ENCODE measurements at places on chromosomes 13 and 19.

DNA sequence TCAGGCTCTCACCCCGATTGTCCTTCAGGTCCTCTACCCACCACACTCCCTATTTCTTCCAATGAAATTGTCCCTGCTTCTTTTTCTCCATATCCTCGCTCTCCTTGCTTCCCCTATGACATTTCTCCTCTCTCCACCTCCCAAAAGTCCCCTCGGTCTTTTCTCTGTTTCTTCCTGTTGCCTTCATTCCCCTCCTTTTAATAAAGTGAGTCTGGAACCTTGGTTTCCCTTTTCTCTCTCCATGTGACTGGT lies 676 bp upstream of the ZNF574 start:
- no peak for DNase-seq

DNA sequence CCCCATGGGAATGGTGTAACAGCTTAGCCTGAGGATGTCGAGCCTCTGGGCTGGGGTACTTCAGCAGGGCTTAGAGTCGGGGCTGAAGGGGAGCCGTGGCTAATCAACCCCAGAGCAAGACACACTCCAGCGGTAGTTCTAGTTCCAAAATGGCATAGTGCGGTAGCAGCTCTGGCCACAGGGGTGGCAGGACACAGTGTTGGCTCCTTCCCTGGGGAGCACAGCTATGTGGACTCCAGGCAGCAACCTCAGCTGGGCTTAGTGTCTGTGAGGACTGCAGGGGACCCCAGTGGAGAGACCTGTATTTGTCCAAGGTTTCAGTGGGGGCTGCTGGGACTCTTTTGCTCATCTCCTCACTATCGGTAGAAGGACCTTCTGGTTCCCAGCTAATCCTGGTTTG lies 70.8 kb upstream of the PCDH20 start:
- DNase-seq, result no peak

DNA sequence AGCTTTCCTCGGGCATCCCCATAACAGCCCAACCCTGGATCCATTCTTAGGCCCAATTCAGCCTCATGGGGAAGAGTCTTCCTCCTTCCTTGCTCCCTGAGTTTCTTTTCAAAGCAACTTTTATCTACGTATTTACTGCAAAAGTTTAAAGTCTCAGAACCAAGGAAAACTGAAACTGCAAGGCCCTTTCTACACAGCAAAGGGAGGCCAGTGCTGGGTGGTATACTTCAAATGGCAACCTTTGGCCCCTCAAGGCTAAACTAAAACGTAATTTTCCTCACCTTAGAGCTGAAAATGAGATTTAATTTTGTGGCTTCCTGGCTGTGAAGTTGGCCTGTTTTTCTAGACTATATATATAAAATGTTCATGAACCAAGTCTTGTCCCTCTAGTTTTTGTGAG lies 5.6 kb downstream of the CDX2 start:
- no peak for DNase-seq

- DNase-seq, result no peak
Observed at GRCh38 chr19:10815969-10816644, 19.9 kb downstream of the TMED1 start.

DNA sequence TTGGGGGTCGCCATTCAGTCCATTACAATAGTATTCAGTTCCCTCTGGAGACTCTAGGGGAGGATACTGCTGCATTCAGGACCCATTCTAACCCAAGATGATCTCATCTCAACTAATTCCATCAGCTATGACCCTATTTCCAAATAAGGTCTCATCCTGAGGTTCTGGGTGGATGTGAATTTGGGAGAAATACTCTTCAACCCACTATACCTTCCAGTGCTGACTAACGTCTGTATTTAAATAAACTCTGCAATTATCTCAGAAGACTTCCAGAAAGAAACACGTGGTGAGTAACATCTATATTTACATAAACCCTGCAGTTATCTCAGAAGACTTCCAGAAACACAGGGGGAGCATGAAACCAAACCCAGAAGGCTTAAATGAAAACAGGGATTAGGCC lies 1300.7 kb downstream of the PCDH9 start:
- DNase-seq, result no peak

DNA sequence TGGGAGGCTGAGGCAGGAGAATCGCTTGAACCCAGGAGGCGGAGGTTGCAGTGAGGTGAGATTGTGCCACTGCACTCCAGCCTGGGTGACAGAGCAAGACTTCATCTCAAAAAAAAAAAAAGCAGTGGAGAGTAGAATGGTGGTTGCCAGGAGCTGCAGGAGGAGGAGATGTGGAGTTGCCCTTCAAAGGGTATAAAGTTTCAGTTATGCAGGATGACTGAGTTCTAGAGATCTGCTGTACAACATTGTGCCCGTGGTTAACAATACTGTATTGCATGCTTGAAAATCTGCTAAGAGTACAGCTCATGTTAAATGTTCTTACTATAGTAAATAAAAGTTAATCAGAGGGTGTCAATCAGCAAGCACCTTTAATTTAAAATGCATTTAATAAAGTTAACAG lies 28.4 kb upstream of the LATS2 start:
- DNase-seq, result no peak

DNA sequence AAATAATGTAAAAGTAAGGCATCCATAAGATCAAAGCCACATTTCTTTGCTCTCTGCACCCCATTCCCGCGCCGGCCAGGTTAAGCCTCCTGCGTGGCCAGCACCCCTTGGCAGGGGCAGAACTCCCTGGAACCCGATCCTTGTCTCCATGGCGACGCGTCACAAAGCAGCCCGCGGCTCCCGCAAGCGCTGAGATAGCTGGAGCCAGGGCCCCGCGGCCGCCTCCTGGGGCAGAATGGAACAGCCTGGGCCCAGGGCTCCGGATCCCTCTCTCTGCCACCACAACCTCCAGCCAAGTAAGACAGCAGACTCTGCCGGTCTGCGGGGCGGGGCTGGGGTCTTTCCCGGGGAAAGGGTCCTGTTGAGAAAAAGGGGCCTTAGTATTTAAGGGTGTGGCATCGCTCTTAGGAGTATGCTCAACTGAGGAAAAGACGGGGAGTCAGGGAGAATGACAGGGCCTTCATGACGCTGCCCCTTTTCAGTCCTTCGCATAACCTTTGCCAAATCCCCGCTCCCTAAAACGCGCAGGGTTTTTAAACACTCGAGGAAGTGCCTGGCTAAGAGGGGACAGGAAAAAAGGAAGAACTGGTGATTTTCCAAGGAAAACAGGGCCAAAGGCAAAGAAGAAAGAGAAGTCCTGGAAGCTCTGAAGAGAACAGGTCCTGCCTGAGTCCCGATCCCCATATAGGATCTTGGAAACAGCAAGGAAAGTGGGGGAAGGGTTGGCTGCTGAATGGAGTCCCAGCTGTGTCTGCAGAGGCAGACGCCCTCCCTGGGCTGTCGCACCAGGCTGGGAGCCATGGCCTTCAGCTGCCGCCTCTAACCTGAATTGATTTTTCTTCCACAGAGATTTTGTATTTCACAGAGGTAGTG lies at the start of gene TEX26:
TEX26 (plus strand) TSS at position 176 of the 873 bp plus-strand sequence; CDS start at position 236, 60 bp downstream.
- DNase-seq, result no peak

- no peak for DNase-seq
Observed at GRCh38 chr13:106104281-106104901, 431.1 kb downstream of the EFNB2 start.

- DNase-seq, result no peak
Observed at GRCh38 chr19:22526661-22527272, 104.6 kb upstream of the ZNF98 start.

DNA sequence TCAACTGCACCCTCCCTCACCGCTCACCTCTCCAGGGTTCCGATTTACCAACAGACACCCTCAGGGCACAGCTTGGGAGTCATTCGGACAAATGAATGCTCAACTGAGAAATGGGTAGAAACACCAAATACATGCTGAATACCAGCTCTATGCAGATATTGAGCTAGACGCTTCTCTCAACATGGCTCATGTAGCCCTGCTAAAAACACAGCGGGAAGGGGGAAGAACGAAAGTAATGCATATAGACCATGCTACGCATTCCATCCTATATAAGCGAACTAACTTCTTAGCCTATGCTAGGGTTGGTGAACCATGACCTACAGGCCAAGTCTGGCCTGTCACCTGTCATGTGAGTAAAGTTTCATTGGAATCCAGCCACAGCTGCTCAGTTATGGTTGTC lies 304.0 kb downstream of the UQCRFS1 start:
- no peak for DNase-seq

- no peak for DNase-seq
Observed at GRCh38 chr19:9932835-9933234, 3.5 kb downstream of the OLFM2 start.

DNA sequence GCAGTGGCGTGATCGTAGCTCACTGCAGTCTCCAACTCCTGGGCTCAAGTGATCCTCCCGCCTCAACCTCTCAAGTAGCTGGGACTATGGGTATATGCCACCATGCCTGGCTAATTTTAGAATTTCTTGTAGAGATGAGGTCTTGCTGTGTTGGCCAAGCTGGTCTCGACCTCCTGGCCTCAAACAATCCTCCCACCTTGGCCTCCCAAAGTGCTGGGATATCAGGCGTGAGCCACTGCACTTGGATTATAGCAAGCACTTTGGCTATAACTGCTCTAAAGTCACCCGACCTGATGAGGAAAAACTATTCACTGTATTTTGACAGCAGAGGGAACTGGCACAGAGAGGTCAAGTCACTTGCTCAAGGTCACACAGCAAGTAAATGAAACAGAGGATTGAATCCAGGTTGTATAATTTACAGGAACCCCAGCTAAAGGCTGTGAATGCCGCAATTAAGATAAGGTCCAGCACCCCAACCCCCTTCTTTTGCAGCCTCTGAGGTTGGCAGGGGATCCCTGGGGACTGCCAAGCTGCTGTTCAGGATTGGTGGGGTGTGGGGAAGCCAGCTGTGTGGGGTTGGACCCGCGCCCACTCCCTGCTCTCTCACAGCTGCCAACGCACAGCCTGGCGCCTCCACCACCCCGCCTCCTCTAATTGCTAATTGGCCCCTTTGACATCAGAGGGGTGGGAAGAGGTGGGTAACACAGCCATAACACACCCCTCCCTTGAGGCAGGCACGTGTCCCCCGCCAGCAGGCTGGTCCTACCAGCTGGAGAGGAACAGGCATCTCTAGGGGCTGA lies 6.0 kb downstream of the TMIGD2 start:
- DNase-seq, result peak; percentile 52

DNA sequence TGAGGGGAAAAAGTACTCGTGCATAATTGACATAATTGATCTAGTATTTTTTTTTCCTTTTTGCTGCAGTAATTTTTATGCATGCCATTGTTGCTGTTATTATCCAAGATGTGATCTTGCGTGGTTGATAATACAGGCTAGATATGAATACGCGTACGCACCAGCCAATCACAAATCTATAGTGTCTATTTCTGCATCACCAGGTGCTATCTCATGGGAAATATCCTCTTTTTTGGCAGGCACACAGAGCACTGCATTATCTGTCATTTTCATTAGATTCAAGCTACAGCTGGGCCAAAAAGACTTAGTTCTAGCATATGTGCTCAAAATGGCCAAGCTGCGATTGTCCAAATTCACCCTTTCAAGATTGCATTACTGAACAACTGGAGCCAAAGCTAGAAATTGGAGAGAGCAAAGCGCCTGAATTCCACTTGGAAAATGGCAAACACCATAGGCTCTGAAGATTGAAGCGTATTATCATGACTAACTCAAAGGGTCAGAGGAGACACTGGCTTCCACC lies 181.1 kb downstream of the TSHZ3 start:
- DNase-seq, result no peak

GRCh38 chr19:14189415-14189814 lies 16.6 kb downstream of the ADGRL1 start:
- DNase-seq, result no peak

GRCh38 chr19:16520986-16521624 lies 21.1 kb downstream of the CHERP start:
- DNase-seq, result no peak

DNA sequence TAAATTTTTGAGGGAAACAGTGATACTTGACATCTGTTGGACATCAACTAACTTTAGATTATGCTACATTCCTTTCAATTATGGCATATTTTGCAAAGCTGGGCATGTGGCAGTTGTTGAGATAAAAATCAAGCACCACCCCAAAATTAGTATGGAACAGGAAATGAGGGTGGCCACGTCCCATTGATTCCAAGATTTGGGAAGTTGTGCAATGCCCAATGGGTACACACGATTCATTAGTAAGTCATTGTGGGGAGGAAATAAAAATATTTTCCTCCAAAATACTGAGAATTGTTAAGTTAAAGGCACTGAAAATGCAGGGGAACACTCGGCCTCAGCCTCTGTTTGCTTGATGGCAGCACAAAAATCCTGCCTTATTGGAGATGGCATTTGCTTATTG lies 7.6 kb downstream of the ERICH6B start:
- no peak for DNase-seq

DNA sequence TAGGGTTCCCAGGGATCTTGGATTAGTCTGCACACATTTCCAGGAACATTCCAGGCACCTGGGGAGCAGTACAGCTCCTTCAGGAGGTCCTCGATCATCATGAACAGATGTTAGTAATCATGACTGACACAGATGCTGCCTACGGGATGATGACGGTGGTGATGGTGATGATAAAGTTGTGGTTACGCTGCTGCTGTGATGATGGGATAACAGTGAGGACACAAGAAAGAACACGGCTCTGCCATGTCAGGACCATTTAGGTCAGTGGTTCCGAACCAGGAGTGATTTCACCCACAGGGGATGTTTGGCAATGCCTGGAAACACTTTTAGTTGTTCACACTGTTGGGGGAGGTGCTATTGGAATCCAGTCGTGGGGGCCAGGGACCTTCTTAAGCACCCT lies 1193.0 kb downstream of the UQCRFS1 start:
- no peak for DNase-seq

GRCh38 chr19:16895467-16896145 lies 6.8 kb downstream of the F2RL3 start:
- DNase-seq, result no peak

GRCh38 chr19:42360787-42361544 lies 29.1 kb downstream of the CNFN start:
- no peak for DNase-seq

DNA sequence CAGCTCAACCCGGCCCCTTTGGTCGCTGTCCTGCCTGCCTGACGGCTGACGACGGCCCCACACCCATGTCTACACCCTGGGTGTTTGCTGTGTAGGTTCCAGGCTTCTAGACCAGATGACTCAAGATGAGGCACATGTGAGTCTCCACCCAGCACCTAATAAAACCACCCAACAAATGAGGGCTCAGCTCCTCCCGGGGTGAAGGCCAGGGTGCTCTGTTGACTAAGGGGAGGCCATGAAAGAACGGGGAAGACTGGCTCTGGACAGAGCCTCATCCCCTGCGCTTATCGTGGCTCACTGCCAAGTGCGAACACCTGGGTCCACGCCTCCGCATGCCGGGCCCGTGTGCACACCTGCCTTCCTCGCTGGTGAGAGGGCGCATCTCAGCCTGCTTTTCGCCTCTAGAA lies 39.6 kb downstream of the COL4A2 start:
- no peak for DNase-seq

GRCh38 chr13:108779308-108779707 lies 149.9 kb downstream of the MYO16 start:
- no peak for DNase-seq

DNA sequence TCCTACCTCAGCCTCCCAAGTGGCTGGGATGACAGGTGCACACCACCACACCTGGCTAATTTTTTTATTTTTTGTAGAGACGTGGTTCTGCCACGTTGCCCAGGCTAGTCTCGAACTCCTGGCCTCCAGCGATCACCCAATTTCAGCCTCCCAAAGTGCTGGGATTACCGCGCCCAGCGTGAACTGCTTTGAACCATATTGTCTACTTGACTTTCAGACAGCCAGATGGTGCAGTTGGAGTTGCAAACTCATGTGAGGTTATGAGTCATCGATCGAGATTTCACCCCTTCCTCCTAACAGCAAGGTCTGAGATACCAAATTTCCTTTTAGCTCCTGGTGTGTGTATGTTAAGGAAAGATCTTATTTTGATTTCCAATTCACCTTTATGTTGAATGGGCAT lies 2.7 kb downstream of the SLC27A1 start:
- DNase-seq, result peak; percentile 61

Data from hematopoietic multipotent progenitor cell treated with erythropoietin and hydrocortisone succinate and interleukin-3 and kit ligand, for 6 days (in vitro differentiated cells).